ENCODE measurements at places on chromosomes 6 and 20. TPM values are rescaled to one million over a fixed set of nuclear protein-coding genes. Genes with fewer than 3 reads are reported as not detected.

The BEND3 gene
- 4.0 TPM for total RNA-seq

The SLC22A3 gene
- not detected for total RNA-seq

The VSTM2L gene
- 0.15 TPM for total RNA-seq

The DPPA5 gene
- total RNA-seq: not detected

The HMGA1 gene
- 183 TPM for total RNA-seq

The TRIM10 gene
- total RNA-seq: 0.37 TPM

The PACSIN1 gene
- total RNA-seq: 1.3 TPM

The F13A1 gene
- total RNA-seq: not detected

The OPN5 gene
- not detected for total RNA-seq

The AGPAT4 gene
- total RNA-seq: 21.2 TPM

The BACH2 gene
- total RNA-seq: 25.5 TPM

The KIF3B gene
- 26.9 TPM for total RNA-seq

The BTN1A1 gene
- total RNA-seq: not detected

The DLL1 gene
- total RNA-seq: not detected
